ENCODE measurements at places on chromosomes 3 and 15.
A peak's percentile ranks its signal among the peaks of the same experiment; 100 is the strongest.

DNA sequence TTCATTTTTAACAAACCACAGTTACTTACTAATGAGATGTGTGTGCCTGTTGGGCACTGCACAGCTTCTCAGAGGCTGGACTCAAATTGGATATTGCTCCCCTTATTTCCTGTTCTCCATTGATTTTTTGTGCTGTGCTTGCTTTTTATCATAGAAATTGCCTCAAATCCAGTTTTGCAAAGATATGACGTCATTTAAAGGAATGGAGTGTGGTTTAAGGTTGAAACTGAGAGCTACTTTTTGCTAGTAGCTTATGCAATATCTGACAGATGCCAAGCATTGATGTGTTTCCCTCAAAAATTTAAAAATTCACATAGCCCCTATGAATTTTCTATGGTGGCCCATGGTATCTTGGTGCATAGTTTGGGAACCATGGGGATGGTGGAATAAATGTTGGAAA is 67.7 kb upstream of the ROPN1 start:
- DNase-seq: no peak

DNA sequence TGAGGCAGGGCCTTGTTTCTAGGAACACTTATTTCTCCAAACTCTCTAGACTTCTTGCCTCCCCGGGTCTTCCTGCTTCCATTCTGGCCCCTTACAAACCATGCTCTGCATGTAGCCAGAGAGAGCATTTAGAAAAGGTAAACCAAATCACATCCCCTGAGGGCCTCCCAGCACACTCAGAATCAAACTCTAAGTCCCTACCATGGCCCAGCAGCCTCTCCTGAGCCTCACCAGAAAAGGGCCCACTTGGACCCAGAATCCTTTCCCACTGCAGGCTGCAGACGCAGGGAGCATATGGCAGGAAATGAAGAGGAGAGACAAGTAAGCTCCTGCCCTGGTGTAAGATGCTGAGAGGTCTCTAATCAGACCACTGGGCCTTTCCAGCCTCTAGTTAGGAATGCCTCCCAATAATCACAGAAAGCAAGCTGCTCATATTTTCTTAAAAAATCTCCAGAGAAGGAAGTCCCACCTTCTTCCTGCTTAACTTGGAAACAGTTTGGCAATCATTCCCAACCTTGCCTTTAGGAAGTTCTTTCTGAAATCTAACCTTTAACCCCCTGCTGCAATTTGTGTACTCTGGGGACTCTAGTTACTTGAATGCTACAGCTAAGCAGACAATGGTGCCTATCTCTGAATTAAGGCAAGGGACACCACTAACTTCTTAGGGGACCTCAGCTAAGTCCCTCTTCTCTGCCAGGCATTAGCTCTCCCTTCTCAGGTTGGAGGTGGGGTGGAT is 4.2 kb downstream of the AMOTL2 start:
- DNase-seq: no peak

DNA sequence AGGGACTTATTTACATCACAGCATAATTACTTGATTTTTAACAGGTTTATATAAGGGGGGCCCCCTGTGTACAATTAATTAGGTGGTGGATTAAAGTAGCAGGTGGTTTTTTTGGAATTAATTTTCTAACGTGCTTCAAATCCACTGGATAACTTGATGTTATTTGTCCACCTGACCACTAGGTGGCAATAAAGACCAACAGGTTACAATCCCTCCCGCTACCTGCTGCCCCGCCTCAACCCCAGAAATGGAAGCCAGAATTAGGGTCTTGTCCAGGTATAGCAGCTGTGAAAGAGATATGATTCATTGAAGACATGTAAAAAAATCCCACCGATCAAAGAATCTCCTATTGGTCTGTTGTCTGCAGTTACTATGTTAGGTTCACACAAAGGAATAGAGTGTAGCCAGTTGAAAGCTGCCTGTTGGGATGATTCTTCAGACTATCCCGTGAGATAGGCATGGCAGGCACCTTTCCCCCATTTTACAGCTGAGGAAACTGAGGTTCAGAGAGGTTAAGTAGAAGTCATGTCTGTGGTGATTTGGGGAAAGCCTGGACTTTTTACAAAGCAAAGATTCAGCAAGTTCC is 44.0 kb downstream of the MFSD1 start:
- DNase-seq: peak; percentile 54

DNA sequence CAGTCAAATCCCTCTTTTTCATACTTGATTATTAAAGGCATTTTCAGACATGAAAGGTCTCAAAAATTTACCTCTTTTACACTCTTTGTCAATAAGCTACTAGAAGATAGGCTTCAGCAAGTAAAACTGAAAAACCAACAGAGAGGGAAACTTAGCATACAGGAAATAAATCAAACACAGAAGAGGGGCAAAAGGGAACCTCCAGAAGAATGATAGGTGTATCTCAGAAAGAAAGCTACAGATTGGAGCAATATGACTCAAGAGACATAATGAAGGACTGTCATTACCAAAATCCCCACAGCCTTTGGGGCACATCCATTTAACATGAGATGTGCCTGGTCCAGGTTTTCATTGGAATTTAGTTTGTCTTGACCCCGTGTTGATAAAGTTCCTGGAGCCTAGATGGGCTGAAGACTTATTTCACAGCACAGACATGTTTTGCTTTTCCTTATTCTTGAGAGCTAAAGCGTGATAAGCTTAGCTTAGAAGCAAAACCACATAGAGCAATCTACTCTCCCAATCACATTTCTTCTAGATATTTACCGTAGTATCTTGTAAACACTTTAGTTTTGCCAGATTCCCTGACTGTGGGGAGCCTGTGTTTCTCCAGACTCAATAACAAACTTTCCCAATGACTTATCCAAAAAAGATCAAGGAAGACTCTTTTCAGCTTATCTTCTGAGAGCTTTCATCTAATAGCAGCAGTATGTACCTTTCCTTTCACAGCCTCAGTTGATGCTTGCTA is 11.7 kb downstream of the LRRFIP2 start:
- DNase-seq: no peak

GRCh38 chr3:95508124-95508523 is 1306.3 kb upstream of the EPHA6 start:
- no peak for DNase-seq

DNA sequence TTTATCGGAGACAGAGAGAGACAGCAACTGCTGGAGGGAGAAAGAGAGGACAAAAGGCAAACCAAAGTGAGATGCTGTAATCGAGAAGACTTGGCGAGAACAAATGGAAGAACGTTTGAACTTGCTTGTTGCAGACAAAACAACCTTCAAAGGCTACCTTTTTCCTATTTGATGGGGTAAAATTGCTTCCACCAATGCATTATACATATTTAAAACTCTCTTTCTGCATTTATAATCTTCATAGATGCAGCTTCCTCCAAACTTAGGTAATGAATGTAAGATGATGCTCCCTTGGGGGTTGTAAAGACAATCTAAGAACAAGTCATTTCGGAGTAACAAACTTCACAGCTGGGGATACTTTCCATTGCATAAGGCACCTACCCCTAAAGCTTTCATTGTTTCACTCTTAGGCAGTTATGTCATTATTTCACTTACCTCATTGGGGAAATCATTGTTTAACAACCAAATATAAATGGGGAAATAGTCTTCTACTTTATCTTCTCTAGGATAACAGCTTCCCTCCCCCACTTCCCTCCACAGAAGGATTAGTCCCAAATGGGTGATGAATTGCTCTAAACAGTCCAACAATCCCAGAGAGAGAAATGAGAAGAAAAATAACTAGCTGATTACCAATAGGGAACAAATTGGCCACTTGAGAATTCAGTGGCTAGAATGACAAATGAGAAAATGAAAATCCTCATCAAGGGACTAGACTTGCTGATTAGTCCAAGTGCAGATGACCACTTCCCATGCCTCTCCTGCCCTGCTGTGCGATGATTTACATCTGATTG is 269.8 kb upstream of the ADAMTS9 start:
- no peak for DNase-seq

DNA sequence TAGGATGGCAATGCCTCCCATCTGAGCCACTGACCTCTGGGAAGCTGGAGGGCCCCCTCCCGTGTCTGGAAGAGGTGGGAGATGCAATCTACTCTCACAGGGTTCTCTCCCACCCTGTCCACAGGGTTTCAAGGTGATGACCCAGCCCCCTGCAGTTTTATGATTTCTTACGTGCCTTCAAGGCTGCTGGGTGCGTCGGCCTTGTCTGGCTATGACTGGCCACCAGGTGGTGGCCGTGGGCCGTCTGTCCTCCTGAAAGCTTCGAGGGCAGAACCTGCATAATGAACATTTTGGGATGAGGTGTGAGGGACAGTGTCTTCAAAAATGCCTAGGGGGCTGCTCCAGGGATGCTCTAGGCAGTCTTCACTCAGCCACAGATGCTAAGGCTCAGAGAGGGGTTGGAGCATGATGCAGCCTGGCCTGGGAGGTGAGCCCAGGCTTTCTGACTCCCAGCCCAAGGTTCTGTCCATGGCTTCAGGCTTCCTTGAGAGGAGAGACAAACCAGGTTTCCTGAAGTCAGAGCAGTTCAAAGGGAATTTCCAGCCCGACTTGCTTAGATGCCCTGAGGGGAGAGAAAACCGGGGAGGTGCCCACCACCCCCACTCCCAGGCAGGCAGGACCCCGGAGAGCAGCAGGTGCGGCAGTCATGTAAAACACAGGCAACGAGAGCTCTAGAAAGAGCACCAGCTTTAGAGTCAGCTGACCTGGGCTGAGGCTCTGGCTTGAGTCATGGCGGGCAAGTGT is 18.7 kb downstream of the ISG20 start:
- no peak for DNase-seq

GRCh38 chr3:148694116-148694515 is 3.6 kb upstream of the AGTR1 start:
- no peak for DNase-seq

DNA sequence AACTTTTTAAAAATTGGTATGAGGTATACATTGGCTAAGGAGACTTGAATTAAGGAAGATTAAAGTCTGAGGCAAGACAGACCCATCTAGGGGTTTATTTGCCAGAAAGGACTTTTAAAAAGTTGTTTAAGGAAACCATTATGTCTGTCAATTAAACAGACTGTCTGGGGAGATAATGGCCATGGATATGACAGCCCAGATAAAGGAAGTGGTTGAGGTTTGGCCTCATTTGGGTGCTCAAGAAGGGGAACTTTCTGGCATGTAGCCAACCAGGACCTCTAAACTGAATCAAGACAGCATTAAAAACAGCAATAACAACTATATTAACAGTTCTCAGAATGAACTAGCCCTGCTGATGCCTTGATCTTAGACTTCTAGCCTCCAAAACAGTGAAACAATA is 9.9 kb upstream of the CD200R1L start:
- DNase-seq: peak; percentile 50

DNA sequence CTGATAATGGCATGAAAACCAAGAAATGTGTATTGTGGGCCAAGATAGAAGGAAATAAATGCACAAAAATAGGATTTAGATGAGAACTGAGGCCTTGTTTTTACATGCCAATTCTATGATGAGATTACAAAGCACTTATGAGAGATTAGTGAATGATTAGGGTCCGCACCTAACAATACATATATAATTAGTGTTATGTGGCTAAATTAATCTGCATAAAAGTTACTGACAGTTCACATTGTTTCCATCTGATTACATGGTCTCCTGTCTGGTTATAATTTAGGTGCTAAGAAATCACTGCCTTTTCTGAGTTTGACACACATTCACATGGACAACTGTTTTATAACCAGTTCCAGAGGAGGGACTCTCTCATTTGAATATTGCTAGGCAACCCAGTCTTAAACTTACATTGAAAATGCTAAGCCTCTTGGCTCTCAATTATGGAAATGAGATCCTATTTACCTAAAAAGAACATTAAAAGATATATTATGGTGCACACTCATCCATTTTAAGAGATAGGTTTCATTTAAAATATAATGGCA is 117.0 kb upstream of the ARL6 start:
- no peak for DNase-seq

DNA sequence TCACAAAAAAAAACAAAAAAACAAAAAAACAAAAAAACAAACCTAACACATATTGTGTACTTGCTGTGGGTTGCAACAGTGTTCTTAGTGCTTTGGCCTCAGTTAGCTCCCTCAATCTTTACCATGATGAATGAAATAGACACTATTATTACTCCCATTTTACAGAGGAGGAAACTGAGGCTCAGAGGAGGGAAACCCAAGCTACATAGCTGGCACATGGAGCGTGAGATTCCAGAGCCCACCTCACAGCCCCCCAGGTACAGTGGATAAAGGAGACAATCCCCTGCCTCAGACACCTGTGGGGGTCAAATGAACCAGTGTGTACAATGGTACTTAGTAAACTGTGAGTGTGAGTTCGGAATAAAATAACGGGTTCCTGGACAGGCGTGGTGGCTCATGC is 104.9 kb upstream of the SMAD3 start:
- no peak for DNase-seq
